ENCODE measurements at places on chromosomes 1 and 21. TPM values are rescaled to one million over a fixed set of nuclear protein-coding genes. Genes with fewer than 3 reads are reported as not detected.

RGSL1 gene
- total RNA-seq = not detected

S100A14 gene
- not detected for total RNA-seq

METTL18 gene
- 10.6 TPM for total RNA-seq

FALEC gene
- not detected for total RNA-seq

SDC3 gene
- total RNA-seq = 23.8 TPM

CYP2J2 gene
- 1.5 TPM for total RNA-seq

FCGR1A gene
- not detected for total RNA-seq

CCDC30 gene
- total RNA-seq = 0.10 TPM

CLCN6 gene
- 6.4 TPM for total RNA-seq

RPL5 gene
- 2,044 TPM for total RNA-seq

ACKR1 gene
- total RNA-seq = not detected

C4BPA gene
- not detected for total RNA-seq

EXO1 gene
- 50.1 TPM for total RNA-seq

C1orf141 gene
- not detected for total RNA-seq

NR0B2 gene
- not detected for total RNA-seq

SLC5A3 gene
- 9.2 TPM for total RNA-seq

TSPEAR gene
- not detected for total RNA-seq

KPRP gene
- total RNA-seq = not detected

KRTAP11-1 gene
- total RNA-seq = not detected
